Activated T-cell treated with anti-CD3 and anti-CD28 coated beads for 1 hour (primary cell): ENCODE measurements at places on chromosomes 12 and 14.

DNA sequence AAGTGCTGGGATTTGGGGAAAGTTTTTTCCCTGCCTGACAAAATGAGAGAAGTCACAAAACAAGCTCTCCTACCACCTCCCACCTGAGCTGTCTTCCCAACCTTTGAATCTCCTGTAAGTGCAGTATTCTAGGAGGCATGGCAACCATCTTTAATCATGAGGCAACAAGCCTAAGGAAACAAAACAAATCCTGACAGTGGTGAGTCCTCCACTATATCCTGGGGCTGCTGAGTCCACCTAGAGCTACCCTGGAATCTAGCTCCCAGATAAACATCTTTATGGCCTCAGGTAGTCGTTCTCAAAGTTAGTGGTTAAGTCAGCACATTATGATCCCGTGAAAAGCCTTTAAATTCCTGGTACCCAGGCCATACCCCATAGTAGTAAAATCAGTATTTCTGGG, 22.3 kb upstream of the ACTN1 start:
- DNase-seq, result no peak

DNA sequence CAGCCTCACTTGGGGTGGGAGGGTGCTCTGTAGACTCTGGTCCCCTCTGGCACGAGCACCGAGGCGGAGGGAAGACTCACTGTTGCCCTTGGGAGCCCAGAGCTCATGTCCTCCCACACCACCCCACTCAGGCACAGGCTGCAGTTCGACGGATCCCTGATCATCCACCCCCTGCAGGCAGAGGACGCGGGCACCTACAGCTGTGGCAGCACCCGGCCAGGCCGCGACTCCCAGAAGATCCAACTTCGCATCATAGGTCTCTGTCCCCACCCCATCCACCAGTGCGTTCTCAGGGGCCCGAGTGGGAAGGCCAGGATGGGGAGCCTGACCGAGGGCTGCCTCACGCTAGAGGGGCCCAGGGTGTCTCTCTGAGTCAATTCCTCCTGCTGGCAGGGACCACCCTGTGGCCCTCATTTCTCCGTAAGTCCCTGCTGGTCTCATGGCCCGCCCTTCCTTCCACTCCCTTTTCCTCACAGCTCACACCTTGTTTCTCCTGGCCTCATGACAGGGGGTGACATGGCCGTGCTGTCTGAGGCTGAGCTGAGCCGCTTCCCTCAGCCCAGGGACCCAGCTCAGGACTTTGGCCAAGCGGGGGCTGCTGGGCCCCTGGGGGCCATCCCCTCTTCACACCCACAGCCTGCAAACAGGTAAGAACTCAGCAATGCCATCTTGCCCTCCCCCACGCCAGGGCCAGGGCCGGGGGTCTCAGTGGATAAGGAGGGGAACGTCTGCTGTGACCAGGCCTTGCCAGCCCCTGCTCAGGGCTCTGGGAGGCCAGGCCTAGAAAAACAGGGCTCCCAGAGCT, 27.0 kb downstream of the PAPLN start:
- DNase-seq, result no peak

DNA sequence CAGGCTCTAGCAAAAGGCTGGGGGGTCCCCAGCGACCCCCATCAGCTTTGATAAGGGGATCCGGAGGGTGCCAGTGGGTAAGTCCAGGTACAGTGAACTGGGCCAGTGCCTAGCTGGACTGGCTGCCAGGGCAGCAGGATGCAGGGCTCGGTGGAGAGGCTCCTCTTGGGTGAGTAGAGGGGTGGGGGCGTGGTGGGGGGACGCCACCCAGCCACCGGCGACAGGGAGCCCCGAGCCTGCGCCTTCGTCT, 171 bp downstream of the RAPGEF3 start:
- no peak for DNase-seq

DNA sequence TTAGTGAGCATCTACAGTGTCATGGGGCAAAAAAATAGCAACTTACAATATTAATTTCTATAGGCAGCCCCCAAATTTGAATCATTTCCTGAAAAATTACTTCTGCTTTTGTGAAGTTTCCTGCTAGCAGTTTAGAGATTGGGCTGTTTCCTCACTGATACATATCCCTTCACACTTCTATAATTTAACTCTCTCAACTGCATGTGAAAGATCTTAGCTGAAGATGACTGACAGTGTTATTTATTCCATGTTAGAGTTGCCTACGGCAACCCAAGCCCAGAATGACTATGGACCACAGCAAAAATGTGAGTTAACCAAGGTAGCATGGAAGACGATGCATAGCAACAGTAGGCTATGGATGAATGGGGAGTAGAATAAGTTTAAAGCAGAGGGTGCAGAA, at the start of gene KLRG1:
KLRG1 (plus strand) TSS at position 134 of the 400 bp plus-strand sequence; CDS start at position 224, 90 bp downstream.
- no peak for DNase-seq

- no peak for DNase-seq
Observed at GRCh38 chr12:57134949-57135348, 6.7 kb downstream of the LRP1 start.

GRCh38 chr14:70100071-70100470, 88.7 kb downstream of the SLC8A3 start:
- DNase-seq, result no peak

DNA sequence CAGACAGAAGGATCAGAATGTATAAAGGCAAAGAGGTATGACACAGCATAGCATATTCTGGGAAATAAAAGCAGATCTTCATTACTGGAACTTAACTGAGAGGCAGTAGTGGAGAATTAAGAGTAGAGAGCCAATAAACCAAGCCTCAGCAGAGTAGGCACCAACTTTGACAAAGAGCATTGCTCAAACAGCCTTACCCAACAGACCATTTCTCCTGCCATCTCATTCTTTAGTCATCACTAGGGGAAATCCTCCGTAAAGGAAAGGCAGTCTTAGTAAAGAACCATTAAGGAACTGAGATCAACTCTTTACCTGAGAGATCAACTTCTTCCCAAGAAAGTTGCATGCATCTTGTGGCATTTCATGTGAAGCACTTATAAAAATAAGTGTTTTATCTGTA, 36.6 kb downstream of the SENP1 start:
- no peak for DNase-seq

DNA sequence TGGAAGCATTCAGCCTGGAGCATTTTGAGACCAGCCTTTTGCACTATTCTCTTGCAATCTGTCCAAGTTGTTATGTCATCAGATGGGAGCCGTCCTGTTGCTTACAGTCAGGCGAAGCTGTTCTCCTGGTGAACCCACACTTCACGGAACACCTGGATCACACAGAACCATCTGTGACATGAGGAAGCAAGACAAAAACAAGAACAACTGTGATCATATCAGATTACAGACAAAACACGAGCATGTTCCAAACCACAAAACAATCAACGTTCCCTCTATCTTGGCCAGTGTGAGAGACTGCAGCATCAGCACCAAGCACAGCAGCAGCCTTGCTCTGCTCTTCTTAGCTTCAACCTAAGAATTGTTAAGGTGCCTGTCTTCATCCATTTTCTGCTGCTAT, 180.5 kb upstream of the SFSWAP start:
- DNase-seq, result no peak

DNA sequence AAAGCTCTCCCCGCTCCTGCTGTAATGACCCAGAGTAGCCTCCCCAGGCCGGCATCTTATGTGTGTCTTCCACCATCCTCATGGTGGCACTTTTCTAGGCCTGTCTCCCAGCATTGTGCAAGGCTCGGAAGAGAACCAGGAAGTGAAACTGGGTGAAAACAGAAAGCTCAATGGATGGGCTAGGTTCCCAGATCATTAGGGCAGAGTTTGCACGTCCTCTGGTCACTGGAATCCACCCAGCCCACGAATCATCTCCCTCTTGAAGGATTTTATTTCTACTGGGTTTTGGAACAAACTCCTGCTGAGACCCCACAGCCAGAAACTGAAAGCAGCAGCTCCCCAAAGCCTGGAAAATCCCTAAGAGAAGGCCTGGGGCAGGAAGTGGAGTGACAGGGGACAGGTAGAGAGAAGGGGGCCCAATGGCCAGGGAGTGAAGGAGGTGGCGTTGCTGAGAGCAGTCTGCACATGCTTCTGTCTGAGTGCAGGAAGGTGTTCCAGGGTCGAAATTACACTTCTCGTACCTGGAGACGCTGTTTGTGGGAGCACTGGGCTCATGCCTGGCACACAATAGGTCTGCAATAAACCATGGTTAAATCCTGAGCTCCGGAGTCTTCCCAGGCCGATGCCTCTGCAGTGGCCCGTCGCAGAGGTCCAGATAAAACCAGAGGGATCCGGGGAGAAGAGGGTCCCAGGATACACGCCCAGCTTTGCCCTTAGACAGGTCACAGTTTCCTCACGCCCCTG, 15.6 kb downstream of the ACVRL1 start:
- no peak for DNase-seq

DNA sequence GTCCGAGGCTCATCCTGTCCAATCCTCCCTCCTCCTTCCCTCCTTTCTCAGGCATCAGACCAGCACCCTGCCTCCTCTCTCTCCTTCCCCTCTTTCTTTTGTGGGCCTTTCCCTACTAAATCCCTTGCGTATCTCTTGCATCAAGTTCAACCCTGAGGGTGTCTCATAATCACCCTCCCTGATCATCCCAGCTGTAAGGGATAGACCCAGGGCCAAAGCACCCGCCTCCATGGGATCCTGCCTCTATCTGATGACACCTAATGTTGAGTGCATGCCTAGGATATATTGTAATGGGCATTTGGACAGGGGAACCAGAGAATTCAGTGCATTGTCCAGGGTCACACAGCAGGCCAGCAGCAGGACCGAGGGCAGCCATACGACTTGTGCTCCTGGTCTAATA, 84.9 kb downstream of the PHETA1 start:
- no peak for DNase-seq
